ENCODE measurements at places on chromosomes 3 and 15.
A peak's percentile ranks its signal among the peaks of the same experiment; 100 is the strongest.

- peak; percentile 28 for DNase-seq
Observed at GRCh38 chr15:51334011-51334451, 4.4 kb downstream of the CYP19A1 start.

DNA sequence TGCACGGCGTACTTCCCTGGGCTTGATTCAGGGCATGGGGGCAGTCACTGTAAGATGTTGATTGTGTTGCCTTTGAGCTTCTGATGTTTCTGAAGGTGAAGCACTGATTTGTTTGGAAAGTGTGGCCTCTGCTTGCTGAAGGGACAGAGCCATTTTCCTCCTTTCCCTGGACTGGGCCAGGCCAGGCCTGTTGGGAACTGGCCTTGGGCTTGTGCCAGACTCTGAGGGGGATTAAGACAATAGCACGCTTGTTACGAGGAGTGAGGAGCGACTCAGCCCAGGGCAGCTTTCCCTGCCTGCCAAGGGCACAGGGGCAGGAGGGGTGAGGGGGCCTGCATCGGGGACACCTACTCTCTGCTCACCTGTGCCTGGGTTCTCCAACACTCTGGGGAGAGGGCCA is 42.9 kb downstream of the LINGO1 start:
- no peak for DNase-seq

GRCh38 chr3:7188551-7188950 is 327.6 kb downstream of the GRM7 start:
- no peak for DNase-seq

DNA sequence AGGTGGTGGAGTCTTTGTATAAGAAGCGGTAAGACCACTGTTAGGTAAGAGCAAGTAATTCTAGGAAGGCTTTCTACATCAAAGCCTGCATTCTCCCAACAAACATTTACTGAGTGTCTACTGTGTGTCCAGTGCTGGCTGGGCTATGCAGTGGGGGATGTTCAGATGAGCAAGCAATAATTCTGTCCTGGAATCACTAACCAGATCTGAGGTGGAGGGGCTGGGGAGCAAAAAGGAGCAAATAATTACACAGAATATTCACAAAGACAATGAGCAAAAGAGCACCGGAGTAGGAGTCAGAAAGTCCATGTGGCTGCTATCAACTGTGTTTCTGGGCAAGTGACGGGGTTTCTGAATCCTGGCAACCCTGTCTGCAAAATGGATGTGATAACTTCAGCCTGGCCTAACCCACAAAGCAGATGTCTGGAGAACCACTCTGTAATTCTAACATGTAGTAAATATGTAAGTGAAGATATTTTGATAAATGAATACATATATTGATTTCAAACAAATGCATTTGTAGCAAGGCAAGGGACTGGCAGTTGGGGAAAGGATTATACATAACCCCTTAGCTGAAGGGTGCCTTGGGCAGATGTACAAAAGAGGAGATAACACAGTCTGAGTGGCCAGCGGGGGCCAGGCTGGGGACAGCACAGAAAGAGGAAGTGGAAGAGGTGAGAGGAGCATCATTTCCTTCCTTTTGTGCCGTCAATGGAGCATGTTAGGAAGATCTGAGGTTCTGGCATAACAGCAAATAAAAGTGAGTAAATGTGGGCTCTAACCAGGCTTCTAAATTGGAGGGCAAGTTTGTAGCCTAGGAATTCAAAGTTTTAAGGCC is 28.8 kb downstream of the CYP8B1 start:
- peak; percentile 82 for DNase-seq

DNA sequence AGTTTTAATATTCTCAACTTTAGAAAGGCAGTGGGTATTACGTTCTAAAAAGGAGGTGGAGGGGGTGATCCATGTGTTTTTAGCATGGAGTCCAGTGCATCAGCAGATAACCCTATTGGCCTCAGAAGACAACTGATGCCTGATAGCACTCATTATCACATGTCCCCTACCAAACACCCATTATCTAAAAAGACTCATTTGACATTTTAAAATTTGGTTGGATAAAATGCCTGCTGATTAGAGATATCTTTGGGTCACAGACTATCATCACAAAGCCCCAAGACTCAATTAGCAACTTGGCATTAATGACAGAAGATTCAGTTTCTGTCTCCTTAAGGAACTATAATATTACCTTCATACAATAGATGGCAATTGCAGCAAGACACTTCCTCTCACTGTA is 589.3 kb downstream of the RBMS3 start:
- DNase-seq: no peak

- DNase-seq: no peak
Observed at GRCh38 chr3:127000761-127001160, 17.8 kb downstream of the PLXNA1 start.

- no peak for DNase-seq
Observed at GRCh38 chr3:127419182-127419581, 131.3 kb upstream of the PRR20G start.

DNA sequence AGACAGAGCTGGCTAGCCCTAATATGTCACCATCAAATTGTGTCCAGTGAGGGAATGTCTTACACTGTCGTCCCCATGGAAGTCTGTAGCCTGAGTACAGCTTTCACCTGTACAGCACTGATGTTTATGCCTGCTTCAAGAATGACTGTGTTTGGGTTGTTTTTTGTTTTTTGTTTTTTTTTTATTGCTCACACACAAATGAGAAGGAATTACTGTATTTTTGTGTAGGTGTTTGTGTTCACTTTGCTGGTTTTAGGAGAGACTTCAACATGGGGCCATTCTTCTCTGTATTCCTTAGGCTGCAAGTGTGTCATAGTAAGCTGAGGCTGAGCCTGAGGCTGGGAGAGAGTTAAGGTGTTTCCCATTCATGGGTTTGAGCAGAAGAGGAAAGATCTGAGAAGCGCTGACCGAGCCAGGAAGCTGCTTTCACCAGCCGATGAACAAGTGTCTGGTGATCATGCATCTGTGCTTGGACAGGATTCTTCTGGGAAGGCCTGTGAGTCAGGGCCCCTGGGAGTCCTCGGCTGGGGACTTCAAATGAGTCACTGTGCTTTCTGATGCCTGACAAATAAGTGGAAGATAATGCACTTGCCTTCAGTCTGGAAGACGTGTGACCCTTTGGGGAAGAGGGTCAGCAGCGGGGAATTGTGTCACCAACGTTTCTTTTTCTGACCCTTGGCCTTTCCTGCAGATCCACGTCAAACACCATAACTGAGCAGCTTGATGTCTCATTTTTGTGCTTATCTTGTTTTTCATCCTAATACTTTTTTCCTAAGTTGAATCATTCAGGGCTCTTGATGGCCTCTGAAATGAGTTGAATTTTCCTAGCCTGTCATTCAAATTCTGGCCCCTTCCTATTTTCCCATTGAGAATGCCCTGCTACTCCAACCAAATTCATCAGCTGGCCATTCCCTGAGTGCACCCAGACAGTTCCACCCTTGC is 36.7 kb upstream of the ZBTB38 start:
- no peak for DNase-seq

- DNase-seq: no peak
Observed at GRCh38 chr3:107579371-107579770, 56.6 kb downstream of the BBX start.

DNA sequence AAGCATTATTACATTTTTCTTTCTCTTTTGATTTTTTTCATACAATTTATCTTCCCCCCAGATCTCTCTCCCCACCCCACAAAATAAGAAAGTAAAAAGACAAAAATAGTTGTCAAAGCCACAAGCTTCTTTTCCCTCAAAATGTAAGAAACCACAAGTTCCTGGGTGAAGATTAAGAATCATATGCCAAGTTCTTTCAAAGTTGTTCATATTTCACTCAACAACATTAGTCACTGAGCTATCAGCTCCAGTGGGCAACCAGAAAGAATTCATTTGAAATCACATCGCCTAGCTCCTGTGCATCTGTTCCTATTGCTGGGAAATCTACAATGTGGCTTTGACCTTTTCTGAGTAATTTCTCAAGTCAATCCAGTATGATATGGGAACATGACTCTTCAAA is 681.6 kb upstream of the ARPP21 start:
- DNase-seq: no peak

- no peak for DNase-seq
Observed at GRCh38 chr3:48187301-48187578, 977 bp downstream of the CDC25A start.

DNA sequence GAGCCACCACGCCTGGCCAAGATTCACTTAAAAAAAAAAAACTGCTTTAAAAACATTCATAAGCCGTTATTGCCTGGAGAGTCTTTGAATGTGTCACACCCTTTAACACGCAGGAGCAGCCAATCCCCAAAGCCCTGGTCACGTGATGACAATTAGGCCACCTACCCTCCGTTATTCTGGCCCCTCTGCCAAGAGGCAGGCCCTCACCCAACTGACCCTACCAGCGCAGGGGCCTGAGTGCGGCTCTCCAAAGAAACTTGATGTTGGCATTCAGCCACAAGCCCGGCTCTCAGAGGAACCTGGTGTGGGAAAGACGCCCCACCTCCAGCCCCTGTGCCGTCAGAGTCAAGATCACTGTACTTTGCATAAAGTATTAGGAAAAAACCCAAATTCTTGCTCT is 11.6 kb upstream of the MUC4 start:
- DNase-seq: no peak

GRCh38 chr3:126523745-126524428 is at the start of gene CHST13:
Gene CHST13, plus strand, starts transcription at chr3:126524155. Its CDS starts 178 bp downstream, at chr3:126524333.
- DNase-seq: peak; percentile 52

DNA sequence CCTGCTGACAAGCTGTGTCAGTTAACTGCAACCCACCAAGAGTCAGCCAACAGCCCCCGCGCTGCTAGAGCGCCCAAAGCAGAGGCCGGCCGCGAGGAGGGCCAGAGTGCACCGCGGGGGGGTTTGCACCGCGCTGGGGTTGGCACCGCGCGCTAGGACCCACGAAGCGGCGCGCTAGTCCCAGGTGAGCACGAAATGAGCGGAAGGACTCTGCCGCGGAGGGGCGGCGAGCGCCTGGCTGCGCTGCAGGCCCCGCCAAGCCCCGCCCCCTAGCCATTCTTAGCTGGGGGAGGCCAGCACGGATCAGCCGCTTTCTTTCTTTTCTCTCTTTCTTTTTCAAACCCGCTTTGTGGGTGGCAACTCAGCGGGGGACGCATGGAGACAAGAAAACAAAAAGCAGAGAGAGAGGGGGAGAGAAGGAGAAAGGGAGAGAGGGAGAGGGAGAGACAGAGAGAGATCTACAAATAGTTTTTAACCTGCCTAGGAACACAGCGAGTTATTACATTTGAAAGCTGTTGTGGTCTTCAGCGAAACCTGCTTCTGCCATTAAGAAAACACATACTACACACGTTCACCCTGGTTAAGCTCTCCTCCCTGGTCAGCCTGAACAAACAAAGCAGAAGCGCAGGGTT is 6.9 kb upstream of the FOXB1 start:
- no peak for DNase-seq

GRCh38 chr3:174775603-174776002 is 83.5 kb upstream of the NAALADL2 start:
- no peak for DNase-seq

DNA sequence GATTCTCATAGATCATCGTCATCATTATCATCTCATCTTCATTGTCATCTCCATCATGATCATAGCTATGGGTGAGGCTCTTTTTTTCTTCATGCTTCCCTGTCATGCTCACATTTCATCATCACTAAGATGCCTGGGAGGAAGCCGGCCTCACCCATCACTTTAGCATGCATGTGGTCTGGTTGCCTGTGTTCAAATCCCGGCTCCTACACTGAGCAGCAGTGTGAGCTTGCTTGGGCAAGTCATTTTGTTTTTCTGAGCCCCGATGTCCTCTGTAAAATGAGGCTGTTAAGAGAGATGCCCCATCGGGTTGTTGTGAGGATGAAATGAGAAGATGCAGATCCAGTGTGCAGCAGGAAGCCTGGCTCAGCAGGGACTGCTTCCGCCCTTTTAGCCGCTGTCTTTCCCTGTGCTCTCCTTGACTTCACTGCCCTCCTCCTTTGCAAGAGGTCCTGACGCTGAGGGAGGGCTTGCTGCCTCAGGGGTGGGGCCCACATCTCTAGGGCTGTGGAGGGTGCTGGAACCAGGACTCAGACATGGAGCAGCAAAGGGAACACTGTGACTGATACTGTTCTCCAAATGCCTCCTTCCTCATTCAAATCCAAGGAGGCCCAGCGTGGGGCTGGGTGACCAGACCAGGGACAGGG is 14.4 kb upstream of the FAM3D start:
- no peak for DNase-seq

- no peak for DNase-seq
Observed at GRCh38 chr3:78889348-78889747, 878.5 kb downstream of the ROBO1 start.

GRCh38 chr3:124587053-124587408 is 143.2 kb upstream of the UMPS start:
- DNase-seq: no peak

DNA sequence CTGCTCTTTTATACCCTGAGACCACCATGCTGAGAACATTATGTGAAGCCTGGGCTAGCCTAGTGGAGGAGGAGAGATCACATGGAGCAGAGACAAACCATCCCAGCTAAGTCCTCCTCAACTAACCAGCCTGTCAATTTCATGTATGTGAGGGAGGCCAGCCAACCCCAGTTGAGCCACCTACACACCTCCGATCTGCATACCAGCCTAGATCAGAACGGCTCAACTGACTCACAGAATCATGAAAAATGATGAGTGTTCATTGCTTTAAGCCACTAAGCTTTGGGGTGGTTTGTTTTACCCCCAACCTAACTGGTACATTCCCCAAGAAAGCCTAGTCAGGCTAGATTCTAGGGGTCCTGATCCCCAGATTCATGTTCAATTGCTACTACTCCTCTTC is 19.4 kb upstream of the CA12 start:
- no peak for DNase-seq

DNA sequence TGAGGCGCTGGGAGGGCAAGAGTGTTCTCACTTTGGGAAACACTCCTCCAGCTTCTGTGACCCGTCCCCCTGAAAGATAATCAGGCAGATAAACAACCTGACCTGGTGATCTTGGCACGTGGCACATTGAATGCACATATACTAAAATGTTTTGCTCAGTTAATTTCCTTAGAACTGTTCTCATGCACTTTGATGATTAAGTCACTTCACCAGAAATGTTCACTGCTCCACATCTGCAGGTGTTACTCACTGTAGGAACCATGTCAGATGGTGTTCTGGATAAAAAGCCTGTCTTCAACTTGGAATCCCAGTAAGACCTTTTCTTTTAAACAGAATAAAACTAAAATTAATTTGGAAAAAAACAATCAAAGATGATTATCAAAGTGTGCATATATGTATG is 24.6 kb upstream of the NIPA2 start:
- DNase-seq: no peak

DNA sequence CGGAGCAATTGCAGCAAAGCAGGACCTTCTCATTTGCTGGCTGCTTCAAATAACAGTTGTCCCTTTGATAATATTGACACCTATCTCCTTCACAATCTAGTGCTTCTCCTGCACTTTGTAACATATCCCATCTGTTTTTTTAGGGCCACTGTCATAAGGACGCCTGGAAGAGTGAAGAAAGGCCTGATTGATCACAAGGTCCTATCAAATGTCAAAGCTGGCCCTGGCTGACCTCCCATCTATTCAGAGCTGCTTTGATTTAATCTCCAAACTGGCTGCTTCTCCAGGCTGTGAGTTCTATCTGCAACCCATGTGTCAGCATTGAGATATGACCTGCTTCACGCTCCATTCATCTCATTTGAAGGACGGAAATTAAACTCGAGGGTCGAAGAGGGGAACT is 601.2 kb upstream of the KCNMB2 start:
- DNase-seq: no peak

- no peak for DNase-seq
Observed at GRCh38 chr3:14522768-14523167, 17.4 kb downstream of the GRIP2 start.

Measured in AML-193 (cell line).